Astrocyte (in vitro differentiated cells and primary cell): ENCODE measurements at places on chromosomes 2 and 18. TPM values are rescaled to one million over a fixed set of nuclear protein-coding genes. Genes with fewer than 3 reads are reported as not detected.

ACTR1B gene
- 35.6 and 36.2 TPM in 2 replicates for total RNA-seq

GRCh38 chr18:61727241-61728193 lies 165.3 kb downstream of the RNF152 start:
- no peaks in the 10 kb centered on the region for H3K27me3 ChIP-seq
- DNase-seq, result peak; percentile 60
- H3K4me1 ChIP-seq, result peaks cover 5% of the 10 kb centered on the region
- no peak overlapping the region for H3K4me3 ChIP-seq

GRCh38 chr2:127022817-127023216 lies 84.1 kb downstream of the BIN1 start:
- peaks cover 11% of the 10 kb centered on the region for H3K27me3 ChIP-seq
- no peak for DNase-seq
- no peaks in the 10 kb centered on the region for H3K36me3 ChIP-seq
- H3K4me1 ChIP-seq, result peaks cover 7% of the 10 kb centered on the region

DNA sequence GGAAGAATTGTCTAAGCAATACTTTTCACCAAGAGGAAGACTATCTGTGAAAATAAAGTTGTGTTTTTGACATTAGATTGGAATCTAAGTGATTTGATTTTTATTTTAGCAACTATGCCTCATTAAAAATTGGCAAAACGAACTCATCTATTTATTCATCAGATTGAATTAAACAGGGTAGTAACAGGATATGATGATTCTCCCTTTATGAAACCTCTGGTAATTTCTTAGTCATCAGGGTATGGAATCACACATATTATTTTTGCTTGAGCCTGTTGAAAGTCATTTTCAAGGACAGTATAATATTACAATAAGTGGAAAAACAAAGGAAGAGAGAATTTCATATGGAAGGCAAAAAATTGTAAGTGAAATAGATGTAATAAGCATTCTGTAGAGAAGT lies 22.0 kb downstream of the ZNF804A start:
- H3K4me1 ChIP-seq, result no peaks in the 10 kb centered on the region
- no peaks in the 10 kb centered on the region for H3K36me3 ChIP-seq
- H3K27ac ChIP-seq, result no peak overlapping the region
- H3K4me3 ChIP-seq, result no peak overlapping the region
- H3K27me3 ChIP-seq, result no peaks in the 10 kb centered on the region

DNA sequence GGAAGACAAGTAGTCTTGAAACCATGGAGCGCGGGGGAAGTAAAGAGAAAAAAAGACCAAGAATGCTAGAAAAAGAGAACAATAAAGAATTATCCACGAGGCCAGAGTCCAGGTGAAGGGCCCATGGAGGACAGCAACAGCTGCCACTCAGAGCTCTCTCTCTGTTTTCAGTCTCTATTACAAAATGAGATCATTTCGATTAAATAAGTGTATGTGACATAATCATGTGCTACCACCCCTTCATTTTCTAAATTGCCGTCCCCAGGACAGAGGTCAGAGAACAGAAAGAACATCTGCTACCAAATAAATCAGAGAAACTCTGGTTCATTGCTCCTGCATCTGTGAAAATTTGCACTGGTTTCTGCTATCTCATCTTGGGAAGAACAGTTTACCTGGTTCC lies 838.7 kb downstream of the RNF144A start:
- no peak for DNase-seq
- no peak overlapping the region for H3K27ac ChIP-seq
- H3K27me3 ChIP-seq, result no peaks in the 10 kb centered on the region
- no peaks in the 10 kb centered on the region for H3K36me3 ChIP-seq
- H3K4me1 ChIP-seq, result no peaks in the 10 kb centered on the region

GRCh38 chr2:184316921-184317320 lies 281.4 kb upstream of the ZNF804A start:
- no peak overlapping the region for H3K27ac ChIP-seq
- H3K4me3 ChIP-seq, result no peak overlapping the region
- no peaks in the 10 kb centered on the region for H3K4me1 ChIP-seq
- no peak for DNase-seq

CDH2 gene
- total RNA-seq, result 326 and 363 TPM in 2 replicates

DNA sequence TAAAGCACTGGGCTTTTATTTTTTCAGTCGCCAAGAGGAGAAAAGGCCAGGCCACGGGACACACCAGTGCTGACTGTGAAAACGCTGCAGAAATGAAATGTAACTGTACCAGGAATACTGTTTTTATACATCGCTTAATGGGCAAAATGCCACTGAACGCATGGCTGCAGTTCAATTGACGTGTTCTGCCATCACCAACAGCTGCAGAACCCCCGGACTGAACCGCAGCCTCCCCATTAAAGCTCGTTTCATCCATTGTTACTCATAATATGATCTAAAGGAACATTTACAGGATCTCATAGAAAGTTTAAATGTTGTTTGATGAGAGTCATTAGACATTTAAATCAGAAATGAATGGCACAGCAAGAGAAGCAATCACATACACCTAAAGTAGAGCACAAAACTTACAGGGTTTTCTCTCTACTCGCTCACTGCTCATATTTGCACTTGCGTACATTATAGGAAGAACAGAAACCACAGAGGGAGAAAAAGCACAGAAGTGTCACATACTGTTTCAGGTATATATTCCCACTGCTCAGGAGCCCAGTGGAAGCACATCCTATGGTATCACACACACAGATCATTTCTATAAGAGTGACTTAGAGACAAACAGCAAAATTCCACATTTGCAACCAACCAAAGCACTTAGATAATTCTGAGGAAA lies 35.3 kb downstream of the TCF4 start:
- H3K27ac ChIP-seq, result peak overlapping the region; percentile 10
- H3K36me3 ChIP-seq, result peaks cover 6% of the 10 kb centered on the region
- H3K27me3 ChIP-seq, result no peaks in the 10 kb centered on the region
- H3K4me3 ChIP-seq, result no peak overlapping the region
- H3K4me1 ChIP-seq, result peaks cover 2% of the 10 kb centered on the region
- DNase-seq, result peak; percentile 83

DNA sequence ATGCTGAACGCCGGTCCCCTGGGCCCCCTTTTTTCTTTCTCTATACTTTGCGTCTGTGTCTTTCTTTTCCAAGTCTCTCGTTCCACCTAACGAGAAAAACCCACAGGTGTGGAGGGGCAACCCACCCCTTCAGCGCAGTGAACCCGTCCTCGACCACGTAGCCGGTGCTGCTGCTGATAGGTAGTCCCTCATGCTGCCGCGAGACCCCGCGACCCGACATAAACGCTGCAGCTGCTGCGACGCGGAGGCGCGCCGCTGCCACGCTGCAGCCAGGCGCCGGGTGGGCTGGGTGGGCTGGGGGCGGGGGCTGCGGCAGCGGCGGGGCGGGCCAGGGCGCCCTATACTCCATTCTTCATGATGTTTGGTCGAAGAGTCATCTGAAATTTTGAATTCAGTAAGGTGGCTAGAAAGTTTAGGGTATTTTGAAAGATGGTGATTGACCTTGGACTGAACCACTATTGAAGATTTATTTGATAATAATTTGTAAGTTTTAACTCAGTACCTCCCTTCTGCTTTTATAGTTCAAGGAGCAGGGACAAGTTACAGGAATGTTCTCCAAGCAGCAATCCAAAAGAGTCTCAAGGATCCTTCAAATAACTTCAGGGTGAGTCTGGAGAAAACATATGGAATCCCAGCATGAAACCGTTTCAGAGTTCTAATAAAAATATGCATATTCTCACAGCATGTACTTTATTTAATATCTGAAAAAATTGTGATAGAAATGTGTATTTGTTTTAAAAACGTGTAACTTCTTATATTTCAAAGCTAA lies 24.1 kb downstream of the CFLAR start:
- H3K27ac ChIP-seq, result no peak overlapping the region
- H3K4me3 ChIP-seq, result no peak overlapping the region
- H3K27me3 ChIP-seq, result no peaks in the 10 kb centered on the region
- H3K4me1 ChIP-seq, result peaks cover 6% of the 10 kb centered on the region
- peaks cover 27% of the 10 kb centered on the region for H3K36me3 ChIP-seq

DNA sequence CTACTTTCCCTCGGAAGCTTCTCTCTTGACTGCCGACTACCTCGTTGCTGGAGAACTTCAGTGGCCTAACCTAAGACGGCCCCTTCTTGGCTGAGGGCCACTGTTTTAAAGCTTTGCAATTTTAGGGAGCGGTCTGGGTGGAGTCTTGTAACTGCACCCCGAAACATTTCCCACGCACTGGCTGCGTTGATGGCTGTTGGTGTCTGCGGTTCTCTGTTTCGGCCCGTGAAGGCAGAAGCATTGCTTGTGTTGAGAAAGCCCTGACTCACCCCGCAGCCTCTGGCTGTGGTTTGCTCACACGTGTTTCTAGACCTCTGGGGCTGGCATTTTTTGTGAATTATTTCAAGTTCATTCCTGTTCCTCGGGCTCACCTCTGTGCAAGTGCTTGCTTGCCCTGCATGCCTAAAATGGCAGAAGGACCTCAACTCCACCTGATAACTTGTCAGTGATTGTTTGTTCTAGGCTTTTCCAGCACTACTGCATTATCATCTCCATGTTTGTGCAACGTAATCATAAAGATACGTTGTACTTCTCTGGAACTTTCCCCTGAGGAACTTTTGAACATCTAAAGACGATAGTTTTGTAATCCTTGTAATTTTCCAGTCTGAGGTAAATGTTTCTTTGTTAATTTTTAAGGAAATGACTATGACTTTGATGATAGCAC lies 94.2 kb upstream of the DLX2 start:
- H3K4me1 ChIP-seq, result no peaks in the 10 kb centered on the region
- no peaks in the 10 kb centered on the region for H3K27me3 ChIP-seq
- peak; percentile 84 for DNase-seq
- no peak overlapping the region for H3K27ac ChIP-seq
- no peak overlapping the region for H3K4me3 ChIP-seq

DNA sequence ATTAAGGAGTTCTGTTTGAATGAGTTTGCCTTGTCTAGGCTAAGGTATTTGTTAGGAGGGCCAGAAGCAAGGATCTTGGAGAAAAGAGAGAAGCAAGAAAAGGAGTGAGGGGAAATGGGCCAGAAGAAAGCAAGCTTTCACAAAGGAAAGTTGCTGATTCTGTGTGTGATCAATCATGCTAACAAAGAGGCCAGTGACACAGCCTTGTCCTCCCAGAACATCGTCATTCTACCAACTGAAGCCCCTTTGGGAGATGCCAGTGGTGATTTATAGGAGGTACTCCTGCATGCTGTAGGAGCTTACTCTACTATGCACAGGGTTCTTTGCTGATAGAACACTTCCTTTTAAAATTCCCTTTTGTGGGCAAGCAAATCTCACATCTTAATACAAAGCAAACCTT lies 449.2 kb upstream of the SPRED2 start:
- H3K4me1 ChIP-seq, result peaks cover 10% of the 10 kb centered on the region
- no peaks in the 10 kb centered on the region for H3K36me3 ChIP-seq
- DNase-seq, result no peak
